ENCODE measurements at places on chromosomes 2 and 18.

DNA sequence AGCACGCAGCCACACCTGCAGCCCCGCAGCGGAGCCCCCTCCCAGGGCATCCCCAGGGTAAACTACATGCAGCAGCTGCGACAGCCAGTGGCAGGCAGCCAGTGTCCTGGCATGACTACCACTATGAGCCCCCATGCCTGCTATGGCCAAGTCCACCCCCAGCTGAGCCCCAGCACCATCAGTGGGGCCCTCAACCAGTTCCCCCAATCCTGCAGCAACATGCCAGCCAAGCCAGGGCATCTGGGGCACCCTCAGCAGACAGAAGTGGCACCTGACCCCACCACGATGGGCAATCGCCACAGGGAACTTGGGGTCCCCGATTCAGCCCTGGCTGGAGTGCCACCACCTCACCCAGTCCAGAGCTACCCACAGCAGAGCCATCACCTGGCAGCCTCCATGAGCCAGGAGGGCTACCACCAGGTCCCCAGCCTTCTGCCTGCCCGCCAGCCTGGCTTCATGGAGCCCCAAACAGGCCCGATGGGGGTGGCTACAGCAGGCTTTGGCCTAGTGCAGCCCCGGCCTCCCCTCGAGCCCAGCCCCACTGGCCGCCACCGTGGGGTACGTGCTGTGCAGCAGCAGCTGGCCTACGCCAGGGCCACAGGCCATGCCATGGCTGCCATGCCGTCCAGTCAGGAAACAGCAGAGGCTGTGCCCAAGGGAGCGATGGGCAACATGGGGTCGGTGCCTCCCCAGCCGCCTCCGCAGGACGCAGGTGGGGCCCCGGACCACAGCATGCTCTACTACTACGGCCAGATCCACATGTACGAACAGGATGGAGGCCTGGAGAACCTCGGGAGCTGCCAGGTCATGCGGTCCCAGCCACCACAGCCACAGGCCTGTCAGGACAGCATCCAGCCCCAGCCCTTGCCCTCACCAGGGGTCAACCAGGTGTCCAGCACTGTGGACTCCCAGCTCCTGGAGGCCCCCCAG, 254.1 kb downstream of the GLI2 start:
- no peak for DNase-seq

DNA sequence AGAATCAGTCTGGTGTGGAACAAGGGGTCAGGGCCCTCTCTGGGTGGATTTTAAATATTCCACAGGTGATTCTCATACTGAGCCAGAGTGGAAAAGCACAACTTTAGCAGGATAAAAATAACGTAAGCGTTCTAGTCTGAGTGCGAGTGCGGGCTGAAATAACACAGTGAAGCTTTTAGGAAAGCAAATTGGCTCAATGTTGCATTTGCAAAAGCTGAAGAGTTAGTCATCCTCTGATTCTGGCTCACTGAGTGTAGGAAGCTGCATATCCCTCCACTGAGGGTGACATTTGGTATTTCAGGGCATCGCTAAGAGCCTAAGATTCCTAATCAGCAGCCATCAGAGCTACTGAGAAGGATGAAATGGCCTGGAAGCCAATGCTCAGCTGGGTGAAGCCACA, 134.7 kb downstream of the RIF1 start:
- no peak for DNase-seq

GRCh38 chr2:46569061-46569560, 89.7 kb downstream of the TMEM247 start:
- DNase-seq: no peak

DNA sequence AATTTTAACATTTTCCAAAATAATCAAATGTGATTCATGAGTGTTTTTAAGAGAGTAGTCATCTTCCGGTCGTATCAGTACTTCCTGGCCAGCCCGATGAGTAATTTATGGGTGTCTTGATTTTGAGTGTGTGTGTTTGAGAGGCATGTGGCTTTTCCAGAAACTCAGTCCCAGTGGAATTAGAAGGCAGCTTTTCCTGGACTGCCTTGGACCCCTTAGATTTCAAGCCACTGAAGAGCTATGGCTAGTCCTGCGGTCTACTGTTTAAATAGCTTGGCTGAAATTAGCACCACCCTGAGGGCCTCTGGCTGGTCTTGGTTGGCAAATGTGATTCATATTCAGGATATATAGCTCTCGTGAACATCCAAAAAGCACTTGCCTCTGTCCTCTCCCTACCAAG, 59.4 kb downstream of the HK2 start:
- DNase-seq: no peak

DNA sequence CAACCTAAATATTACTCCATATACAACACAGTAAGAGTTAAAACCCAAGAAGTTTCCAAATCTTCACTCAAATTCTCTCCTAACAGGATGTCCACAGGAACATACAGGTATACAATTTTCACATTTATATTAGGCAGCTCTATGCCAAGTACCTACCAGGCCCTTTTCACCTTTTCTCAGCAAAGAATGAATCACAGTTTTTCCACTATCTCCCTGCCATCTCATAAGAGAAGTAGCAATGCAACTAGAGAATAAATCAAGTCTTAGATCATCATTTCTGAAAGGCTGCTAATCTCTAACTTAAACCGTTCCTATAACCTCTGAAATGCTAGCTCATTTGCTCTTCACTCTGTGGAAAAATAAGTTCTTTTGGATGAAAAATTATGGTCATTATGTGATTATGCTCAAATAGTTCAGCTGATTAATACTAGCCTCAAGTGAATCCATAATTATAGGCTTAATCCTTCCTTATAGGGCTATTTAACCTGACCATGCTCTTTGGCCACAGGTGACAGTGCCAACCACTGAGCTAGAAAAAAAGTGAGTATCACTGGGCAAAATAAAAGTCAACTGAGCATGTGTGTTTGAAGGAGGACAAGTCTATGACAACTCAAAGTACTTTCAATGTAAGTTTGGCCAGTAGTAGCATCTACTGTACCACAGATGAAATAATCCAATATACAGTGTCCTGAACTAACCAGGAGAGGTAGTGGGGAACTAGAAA, 79.7 kb downstream of the COBLL1 start:
- DNase-seq: no peak

Measured in CD4-positive, alpha-beta T cell treated with Interleukin-2 at 100 ng/mL for 4 hours (primary cell).